ENCODE measurements at places on chromosomes 3 and 15. TPM values are rescaled to one million over a fixed set of nuclear protein-coding genes. Genes with fewer than 3 reads are reported as not detected.

PLA2G4D gene
- total RNA-seq, result not detected

CCR9 gene
- not detected for total RNA-seq

CLDN16 gene
- total RNA-seq, result 0.25 TPM

NEK10 gene
- total RNA-seq, result 18.7 TPM

SCG5 gene
- total RNA-seq, result 101 TPM

ANKRD63 gene
- 0.49 TPM for total RNA-seq

All from temporal lobe (tissue), 4 donors.